ENCODE measurements at places on chromosomes 6 and 20.

DNA sequence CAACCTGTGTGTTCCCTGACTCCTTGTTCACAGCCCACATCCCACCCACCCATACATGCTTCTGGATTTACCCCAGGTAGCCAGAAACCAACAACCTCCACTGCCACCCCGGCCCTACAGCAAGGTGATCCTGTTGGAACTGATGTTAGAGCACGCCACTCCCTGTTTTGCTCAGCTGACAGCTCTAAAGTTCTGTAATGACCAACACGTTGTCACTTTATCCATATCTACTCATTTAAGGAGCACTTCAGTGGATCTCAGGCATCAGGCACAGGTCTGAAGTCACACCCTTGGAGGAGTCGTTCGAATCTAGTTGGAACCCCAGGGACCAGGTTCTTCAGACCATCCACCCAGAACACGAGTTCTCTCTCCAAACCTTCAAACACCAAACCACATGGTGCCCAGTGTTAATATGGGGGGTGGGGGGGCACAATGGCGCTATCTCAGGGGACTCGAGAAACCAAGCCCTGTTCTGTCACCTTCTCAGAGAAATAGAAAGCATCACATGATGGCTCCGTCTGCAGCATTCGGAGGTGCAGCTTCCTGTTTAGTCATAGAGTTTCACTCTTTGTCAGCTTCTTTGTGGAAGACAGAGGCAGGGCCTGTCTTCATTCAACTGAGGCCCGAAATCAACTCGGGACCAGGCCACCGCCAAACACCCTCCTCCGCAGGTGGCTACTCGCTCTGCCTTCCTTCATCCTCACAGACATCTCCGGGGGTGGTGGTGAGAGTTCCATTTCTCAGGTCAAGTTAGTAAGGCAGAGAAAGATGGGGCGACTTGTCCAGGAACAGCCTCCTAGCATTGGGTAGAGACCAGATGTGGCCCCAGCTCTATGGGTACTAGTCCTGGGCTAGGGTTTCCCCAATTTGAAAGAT lies 142.2 kb downstream of the NFATC2 start:
- peak; percentile 39 for DNase-seq

GRCh38 chr20:45911486-45912343 lies at the start of gene PLTP:
TSS of gene PLTP (minus strand) at chr20:45912155. CDS start at chr20:45911452, 703 bp downstream.
- DNase-seq, result no peak

DNA sequence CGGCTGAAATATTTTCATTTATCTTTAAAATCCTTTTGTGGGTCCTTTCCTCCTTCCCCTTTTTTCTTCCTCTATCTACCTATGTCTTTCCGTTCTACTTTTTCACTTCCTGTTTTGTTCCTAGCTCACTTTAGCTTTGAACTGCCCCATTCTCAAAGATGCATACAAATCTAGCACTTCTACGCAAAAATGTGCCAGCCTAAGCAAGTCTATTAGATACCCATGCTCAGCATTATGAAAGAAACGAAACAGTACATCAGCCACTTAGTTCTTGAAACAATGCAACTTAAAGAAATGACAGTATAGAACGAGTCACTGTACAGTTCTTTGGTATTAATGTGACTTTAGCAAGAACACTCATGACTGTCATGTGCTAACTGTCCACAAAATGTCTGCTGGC lies 47.3 kb upstream of the MARCKS start:
- DNase-seq, result peak; percentile 90

- no peak for DNase-seq
Observed at GRCh38 chr6:22807261-22807660, 237.9 kb downstream of the HDGFL1 start.

GRCh38 chr6:100809346-100809745 lies 71.8 kb downstream of the ASCC3 start:
- DNase-seq, result no peak
